T-helper 1 cell (primary cell): ENCODE measurements at places on chromosomes 6 and 20.

DNA sequence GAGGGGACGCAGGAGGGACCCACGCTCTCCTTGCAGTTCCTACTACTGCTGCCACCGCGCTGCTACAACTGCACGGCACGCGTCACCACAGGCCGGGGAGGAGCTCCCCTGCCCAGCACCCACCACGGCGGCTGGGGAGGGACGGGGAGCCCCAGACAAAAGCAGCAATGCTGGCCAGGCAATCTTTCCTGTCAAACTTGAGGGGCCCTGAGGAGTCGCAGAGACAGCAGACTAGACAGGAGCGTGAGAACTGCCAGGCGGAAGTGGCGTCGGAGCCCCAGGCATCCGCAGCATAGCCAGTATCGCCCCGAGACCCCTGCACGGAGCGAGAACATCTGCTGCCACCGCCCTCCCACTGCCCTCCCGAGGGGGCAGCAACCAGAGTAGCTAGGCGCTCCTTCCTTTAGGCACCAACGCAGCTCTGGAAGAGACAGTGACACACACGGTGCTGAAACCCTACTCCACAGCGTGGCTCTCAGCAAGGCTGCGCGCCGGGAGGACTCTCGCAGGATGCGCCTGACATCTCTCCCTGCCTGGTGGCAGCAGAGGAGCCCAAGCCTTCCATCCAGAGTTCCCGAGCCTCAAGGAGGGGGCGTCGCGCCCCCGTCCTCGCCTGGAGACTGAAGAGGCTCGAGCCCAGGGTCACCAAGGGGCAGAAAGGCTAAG is 2.2 kb downstream of the TAF4 start:
- DNase-seq, result no peak

DNA sequence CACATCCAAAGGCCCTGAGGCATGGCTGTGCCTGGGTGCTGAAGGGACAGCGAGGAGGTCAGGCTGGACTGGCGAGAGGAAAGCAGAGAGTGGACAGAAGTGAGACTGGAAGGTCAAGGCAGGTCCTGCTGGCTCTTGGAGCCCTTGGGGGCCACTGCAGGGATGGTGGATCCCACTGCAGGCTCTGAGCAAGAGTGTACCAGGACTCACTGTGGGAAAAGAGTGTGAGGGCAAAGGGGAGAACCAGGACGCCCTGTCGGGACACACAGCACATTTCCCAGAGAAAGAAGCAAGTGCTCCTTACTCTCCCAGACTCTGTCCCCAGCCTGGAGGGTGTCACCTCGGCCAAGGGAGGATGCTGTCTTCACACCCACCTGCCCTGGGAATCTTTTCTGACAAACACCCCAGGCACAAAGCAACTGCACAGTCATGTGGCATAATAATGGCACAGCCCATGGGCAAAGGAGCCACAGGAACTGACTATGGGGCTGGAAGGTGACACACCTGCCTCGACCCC is 172.3 kb upstream of the CST7 start:
- DNase-seq, result no peak

DNA sequence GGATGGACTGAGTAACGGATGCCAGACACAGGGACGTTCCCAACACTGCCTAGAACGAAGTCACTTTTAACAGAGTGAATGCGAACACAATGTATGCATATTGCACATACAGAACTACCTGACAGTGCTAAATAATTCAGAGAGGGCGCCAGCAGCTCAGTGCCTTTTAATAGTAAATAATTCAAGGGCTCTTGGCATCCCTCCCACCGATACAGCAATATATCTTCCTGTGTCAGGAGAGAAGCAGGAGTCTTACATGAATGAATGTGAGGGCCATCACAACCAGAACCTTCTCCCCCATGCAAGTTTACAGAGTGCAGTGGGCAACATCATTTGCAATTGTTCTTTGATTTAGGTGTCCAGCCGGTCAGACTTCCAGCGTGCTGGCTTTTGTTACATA is 88.4 kb upstream of the KCNG1 start:
- DNase-seq, result no peak

DNA sequence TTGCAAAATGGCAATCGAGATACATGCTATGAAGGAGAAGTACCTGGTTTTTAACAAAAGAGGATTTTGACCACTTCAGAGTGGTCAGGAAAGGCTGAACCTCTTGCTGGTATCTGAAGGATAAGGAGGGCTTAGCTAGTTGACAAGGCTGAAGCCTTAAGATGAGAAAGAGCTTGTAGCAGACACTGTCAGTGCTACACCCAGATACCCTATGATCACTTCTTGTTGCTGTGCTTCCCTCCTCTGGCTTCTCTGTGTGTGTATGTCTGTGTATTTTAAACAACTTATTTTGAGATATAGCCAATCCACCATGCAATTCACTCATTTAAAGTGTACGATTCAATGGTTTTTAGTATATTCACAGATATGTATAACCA is 38.9 kb upstream of the TGM2 start:
- no peak for DNase-seq

- peak; percentile 31 for DNase-seq
Measured at GRCh38 chr20:325889-326644, 715 bp downstream of the SOX12 start.

GRCh38 chr6:136265101-136265500 is 15.0 kb upstream of the MTFR2 start:
- no peak for DNase-seq

- DNase-seq, result no peak
Measured at GRCh38 chr6:14415452-14415851, 297.9 kb downstream of the CD83 start.

DNA sequence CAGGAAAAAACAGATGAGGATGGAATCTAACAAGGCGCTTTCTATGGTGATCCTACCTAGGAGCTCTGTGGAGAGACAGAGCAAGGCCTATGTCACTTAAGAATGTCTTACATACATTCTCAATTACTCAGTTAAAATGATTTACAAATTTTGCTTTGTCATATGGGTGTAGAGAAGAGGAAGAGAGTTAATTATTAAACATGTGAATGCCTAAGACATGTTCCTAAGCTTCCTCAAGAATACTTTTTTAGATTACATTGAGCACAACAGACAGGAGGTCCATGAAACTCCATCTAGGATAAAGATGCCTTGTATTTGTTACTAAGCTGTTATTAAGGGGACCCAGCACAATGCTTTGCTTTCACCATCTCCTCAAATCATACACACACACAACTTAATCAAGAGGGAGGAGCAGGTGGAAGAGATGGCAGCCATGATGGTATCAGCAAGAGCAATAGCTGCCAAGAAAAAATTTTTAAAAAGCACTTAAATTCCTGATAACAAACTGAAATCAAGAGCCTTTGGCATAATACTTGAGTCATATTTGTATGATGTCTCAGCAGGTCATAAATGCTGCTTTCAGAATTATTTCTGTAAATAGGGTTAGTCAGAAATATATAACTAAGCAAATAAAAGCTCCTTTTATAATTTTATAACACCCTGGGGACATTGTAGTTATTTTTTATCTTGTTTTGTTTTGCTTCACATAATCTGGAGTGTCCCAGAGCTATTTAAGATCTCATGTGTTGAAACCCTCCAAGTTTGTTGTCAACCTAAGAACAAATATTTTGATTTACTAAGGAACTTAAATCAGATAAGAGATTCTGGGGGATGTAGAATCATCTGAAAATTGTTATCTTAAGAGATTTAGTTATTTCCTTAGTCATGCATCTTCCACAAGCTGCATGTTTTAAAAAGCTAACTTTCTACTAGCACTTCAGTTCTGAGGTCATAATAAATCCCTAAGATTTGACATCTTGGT is 70.0 kb upstream of the CD2AP start:
- no peak for DNase-seq

- DNase-seq, result no peak
Measured at GRCh38 chr6:29818892-29819291, 8.7 kb upstream of the HLA-G start.

DNA sequence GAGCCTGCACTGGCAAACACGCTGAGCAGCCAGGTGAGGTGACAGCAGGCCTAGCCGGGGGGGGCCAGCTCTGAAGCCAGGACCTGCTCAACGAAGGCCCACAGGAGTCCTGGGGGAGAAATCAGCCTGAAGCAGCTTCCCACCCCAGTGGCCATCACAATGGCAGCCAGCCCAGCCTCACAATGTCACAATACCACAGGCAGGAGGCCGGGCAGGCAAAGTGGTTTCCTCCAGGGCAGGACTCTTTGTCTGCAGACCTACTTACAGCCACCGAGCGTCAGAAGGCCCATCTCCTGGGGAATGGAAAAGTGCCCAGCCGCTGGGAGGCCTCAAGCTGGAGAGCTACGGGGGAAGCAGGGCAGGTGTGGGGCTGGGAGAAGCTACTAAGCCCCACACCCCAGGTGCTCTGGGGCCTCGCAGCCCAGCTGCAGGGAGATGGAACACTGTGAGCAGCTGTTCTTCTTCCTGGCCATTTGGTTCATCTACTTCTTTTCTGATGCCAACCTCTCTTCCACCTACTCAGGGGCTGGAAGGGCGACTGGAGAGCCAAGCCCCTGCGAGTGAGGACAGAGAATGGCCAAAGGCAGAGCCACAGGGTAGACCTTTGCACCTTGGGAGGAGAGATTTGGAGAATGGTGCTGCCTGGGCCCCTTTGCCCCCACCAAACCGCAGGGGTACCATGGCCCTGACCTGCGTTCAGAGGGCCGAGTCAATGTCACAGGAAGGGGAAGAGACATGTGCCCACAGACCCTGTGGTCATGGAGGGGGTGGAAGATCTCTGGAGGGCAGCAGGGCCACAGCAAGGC is 22.3 kb upstream of the AVP start:
- no peak for DNase-seq

DNA sequence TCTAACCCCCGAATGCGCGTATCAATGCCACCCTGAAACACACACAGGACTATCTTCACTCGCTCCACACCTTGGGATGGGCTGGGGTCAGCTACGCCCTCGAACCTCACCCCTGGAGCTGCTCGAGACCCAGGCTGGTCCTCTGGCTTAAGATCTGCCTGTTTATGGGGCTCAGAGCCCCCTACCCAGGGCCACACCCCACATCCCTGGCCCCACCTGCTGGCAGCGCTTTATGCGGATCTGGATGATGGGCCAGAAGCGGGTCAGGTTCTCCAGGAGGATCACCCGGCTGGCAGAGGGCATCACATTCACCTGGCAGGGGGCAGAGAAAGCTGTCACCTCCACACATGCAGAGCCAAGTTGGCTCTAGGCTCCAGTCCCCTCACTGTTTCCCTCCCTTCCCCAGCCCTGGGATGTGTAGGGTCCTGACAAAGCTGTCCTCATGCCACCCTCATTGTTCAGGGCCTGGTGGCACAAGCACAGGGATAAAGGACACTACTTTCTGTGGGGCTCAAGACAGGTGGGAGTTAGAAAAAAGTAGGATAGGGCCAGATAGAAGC is 8.2 kb downstream of the CUL7 start:
- no peak for DNase-seq

GRCh38 chr20:57743450-57744095 is 33.8 kb upstream of the PMEPA1 start:
- no peak for DNase-seq

GRCh38 chr20:48638546-48638945 is 189.3 kb downstream of the PREX1 start:
- DNase-seq, result no peak

DNA sequence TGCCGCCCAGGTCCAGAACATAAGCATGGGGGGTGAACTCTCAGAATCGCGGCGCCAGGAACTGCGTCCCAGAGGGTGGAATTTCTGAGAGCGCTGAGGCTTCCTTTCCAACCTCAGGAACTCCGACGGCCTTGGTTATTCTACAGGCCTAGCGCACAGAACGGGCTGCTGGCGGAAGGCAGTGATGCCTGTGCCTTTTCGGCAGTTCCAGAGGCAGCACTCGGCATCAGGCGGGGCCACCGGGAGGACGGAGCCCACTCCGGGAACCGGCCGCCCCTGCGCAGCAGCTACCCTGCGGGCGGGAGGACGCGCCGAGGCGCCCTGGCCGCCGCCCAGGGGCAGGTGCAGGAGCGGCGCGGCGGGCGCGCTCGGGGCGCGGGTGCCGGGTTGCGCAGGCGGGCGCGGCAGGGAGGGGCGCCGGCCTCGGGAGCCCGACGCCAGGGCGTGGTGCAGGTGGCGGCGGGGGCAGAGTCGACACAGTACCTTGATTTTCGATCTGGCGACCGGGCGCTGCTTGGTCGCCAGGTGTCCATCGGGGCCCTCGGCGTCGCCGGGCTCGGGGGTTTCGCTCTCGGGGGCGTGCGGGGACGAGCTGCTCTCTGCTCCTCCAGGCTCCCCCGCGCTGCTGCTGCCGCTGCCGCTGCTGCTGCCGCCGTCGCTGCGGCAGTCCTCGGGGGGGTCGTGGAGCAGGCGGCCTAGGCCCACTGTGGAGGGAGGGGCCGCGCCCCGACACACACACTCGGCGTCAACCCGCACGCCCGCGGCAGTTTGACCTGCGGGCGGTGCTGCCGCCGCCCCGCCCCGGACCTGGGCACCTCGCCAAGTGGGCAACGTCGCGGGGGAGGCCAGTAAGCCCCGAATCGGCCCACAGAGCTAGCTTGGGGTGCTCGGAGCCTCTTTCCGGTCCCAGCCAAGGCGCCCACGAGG is 1.3 kb downstream of the OVOL2 start:
- DNase-seq, result no peak

GRCh38 chr6:127446356-127446755 is 12.8 kb downstream of the KIAA0408 start:
- DNase-seq, result no peak

DNA sequence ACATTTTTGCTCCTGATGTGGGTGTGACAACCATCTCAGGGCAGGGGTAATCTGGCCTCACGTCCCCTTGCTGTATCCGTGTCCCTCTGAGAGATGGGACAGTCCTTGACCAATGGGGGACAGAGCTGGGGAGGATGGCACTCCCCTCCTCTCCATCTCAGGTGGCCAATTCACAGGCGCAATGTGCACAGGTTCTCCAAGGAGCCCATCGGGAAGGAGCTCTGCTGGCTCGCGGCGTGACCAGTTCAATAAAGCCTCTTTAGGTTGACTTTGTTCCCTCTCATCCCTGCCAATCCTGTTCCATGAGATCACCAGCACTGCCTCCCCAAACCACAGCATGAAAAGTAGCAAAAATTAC is 196.3 kb upstream of the SLC24A3 start:
- DNase-seq, result no peak

DNA sequence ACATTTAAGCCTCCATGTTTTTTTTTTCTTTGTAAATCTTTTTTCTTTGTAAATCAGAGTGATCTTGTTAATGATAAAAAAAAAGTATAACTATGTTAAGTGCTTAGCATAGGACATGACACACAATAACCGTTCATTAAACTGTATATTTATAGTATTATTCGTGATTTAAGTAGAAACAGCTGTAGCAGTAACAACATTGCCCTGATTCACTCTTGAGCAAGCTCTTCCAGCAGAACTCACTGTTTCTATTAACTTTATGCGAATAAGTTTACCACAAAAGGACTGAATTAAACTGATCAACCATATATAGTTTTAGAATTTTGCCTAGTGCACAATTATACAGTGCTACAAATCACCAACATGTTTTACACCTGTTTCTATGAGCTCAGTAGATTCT is 1338.0 kb upstream of the EYS start:
- DNase-seq, result no peak
